ENCODE measurements at places on chromosomes 7 and 10.

- no peak for DNase-seq
Measured at GRCh38 chr10:8294779-8295178, 240.3 kb downstream of the GATA3 start.

GRCh38 chr10:32577448-32577847 is 131.5 kb downstream of the CCDC7 start:
- no peak for DNase-seq

DNA sequence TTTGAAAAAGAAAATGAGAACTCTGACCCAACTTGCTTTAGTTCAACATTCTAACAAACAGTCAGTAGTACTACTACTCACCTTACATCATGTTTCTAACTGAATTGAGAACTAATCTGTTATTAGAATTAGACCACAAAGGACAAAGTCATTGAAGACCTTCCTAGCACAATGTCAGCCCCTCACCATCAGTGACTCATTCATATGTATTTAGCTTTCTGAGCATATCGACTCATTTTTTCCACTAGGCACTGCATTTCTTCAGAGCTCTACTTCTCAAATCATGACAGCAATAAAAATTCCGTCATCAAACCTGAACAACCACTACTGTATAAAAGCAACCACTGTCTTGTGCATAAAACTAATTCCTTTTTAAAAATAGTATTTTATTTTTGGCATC is 4.4 kb upstream of the LRRN3 start:
- DNase-seq = no peak

GRCh38 chr7:122132341-122132740 is 11.7 kb downstream of the AASS start:
- DNase-seq = no peak

Measured in GM13977 (cell line).